Activated CD4-positive, alpha-beta T cell treated with anti-CD3 and anti-CD28 coated beads for 48 hours (primary cell): ENCODE measurements at places on chromosomes 3 and 15.
A peak's percentile ranks its signal among the peaks of the same experiment; 100 is the strongest.

- DNase-seq: no peak
Measured at GRCh38 chr15:70610541-70610940, 152.8 kb downstream of the UACA start.

DNA sequence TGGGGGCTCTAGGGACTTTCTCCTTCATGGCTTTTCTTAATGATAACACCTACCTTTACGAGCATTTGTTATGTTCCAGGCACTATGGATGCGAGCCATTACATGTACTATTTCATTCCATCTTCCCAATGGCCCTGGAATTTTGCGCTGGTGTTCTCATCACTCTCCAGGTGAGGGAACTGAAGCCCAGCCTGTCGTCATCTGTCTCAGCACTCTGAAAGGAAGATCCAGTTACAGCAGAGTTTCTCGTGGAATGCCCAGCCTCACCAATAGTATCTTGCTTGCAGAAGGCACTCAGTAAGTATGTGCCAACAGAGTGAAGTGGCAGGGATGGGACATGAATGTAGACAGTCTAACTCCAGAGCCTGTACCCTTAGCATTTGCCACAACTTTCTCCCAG lies 56.8 kb downstream of the NOX5 start:
- no peak for DNase-seq

- DNase-seq: no peak
Measured at GRCh38 chr3:57436195-57436761, 107.9 kb downstream of the DNAH12 start.

- DNase-seq: no peak
Measured at GRCh38 chr15:95044745-95045417, 813.5 kb downstream of the MCTP2 start.

GRCh38 chr15:84955089-84955848 lies 26.4 kb upstream of the PDE8A start:
- DNase-seq: peak; percentile 48

DNA sequence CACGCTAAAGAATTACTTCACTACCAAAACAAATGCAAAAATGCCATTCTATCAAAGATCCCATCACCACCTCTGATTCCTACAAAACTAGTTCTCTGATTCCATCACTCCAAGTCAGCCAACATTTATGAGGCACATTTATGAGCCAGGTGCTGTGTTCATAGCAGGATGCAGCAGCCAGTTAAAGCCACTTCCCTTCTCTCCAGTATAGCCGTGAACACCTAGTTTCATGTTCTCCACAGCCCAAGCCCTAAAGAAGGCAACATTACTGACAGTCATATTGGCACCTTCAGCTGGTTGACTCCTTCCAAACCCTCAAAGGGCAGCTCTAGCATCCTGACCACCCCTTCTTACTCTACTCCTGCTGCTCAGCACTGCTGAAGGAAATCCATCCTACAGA lies 36.4 kb downstream of the RYK start:
- DNase-seq: no peak

GRCh38 chr3:129504471-129505100 lies 23.9 kb upstream of the RHO start:
- DNase-seq: no peak

- peak; percentile 35 for DNase-seq
Measured at GRCh38 chr15:77031376-77032050, 36.6 kb downstream of the PSTPIP1 start.

DNA sequence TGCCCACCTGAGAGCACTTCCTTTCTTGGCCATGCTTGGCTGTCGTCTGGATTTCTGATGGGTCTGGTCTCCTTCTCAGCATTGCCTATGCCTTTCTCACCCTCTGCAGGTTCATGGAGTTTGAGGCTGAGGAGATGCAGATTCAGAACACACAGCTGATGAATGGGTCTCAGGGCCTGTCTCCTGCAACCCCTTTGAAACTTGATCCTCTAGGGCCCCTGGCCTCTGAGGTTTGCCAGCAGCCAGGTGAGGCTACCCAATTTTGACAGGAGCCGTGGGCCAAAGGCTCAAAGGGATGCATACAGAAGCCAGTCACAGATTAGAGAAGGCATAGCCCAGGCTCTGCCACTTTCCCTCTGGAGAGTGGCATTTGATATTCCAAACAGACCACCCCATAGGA lies 10.5 kb downstream of the NUTM1 start:
- no peak for DNase-seq

GRCh38 chr3:72750405-72750965 lies 97.8 kb downstream of the SHQ1 start:
- DNase-seq: no peak

DNA sequence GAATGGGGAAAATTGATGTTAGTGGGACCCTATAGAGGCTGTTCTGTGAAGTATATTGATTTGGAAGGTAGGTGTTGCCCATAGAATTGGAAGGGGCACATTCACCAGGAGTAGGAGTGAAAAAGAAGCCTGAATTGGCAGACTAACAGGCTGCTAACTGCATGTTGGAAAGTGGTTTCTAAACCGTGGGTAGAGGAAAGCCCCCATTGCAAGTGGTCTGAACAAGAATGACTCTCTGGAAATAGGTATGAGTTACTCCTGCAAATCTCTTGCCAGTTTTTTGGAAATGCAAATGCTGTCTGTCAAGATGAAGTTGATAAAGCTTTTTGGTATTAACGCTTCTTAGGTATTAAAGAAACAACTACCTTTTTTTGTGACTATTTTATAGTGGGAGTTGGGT lies 3.5 kb downstream of the UBE2E1 start:
- DNase-seq: no peak
